ENCODE measurements at places on chromosomes 1 and 21.

DNA sequence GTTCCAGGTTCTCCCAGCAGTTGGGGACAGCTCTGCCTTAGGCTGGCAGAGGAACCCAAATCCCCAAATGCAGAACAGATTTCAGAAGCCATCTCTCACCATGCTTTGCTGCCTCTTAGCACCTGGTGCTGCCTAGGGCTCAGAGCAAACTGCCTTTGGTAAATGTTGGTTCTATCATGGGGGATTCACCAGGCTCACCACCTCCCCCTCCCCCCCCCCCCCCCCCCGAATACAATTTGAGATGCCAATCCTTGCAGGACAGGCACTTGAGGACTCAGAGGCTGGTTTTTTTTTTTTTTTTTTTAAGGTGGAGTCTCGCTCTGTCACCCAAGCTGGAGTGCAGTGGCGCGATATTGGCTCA lies 447 bp upstream of the PAQR6 start:
- DNase-seq, result no peak

- DNase-seq, result no peak
These were observed 308.5 kb upstream of the ADAMTS5 start for GRCh38 chr21:27275294-27275927.

- DNase-seq, result no peak
These were observed 36.3 kb upstream of the COL6A1 start for GRCh38 chr21:45945066-45945867.

DNA sequence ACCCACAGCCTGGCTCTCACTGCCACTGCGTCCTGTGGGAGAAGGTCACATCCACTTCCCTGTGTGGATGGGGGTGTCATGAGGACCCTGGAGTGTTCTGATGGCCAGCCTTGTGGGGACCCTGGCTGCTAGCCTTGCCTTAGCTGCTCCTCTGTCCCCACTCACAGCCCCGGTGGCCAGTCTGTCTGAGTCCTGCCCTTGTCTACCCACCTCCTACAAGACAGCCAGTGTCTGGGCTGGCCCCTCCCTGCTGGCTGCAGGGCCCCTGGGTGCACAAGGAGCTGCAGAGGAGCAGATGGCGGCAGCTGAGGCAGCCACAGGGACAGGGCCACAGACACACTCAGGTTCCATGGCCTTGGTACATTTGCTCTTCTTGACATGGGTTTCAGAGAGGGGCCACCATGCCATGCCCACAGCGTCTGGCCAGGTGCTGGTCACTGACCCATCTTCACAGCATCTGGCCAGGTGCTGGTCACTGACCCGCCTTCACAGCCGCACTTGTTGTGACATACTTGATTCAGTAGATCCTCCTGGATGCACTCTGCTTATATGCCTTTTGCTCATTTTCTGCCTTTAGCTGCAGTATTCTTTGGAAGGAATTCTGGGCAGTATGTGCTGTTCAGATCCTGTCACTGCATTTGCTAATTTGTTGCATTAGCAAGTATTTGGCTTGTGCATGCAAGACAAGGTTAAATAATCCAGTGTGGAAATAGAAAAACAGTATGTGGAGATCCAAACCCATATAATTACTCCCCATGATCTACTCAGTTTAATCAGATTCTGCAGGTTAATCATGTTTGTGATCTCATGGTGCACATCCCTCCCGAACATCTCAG lies 157.8 kb downstream of the PCBP3 start:
- DNase-seq, result no peak

GRCh38 chr21:36695283-36695634 lies 3.7 kb upstream of the SIM2 start:
- no peak for DNase-seq

- DNase-seq, result no peak
These were observed 3.5 kb downstream of the CELA2A start for GRCh38 chr1:15459771-15460707.

- no peak for DNase-seq
These were observed 15.4 kb downstream of the PKP1 start for GRCh38 chr1:201298396-201299381.

DNA sequence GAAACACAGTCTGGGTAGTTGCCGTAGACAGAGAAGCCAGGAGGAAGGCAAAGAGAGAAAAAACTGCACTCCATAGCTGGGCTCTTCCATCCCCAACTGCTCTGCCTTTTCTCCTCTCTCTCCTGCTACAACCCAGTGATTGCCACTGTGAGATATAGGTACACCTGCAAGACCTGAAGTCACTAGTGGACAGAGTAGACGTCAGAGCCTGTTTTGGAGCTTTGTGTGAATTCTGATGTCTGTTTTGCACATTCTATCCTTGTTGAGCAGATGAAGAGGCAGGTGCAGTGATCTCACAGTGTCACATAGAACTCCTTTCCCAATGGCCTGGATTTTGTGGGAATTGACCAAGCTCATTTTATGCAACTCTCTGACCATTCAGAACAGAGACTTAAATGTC lies 2.2 kb downstream of the HAO2 start:
- DNase-seq, result no peak

DNA sequence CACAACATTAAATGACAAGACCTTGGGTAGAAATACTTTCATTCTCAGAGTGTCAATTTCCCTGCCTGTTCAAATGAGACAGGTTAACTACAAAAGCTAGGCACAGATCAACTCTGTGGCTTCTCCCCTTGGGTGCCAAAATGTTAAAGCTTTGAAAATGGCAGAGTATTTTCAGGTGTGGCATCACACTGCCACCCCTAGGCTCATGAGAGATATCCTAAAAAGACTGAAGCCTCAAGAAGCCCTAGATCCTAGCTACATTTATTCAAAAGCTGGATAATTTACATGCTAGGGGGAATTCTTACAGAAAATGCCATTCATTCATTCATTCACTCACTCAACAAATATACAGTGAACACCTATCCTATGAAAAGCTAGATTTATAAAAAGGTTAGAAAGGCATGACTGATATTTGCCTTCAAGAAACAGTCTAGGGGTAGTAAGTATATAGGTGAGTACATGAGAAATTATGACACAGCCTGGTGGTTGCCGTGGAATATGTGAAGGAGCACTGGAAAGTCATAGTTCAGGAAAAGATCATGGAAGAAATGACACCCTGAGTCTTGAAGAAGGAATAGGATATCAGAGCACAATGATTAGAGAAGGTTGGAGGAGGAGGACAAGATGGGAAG lies 15.9 kb upstream of the RAB4A start:
- no peak for DNase-seq

GRCh38 chr1:40763742-40764532 lies 19.6 kb upstream of the KCNQ4 start:
- no peak for DNase-seq

GRCh38 chr1:37797750-37798345 lies 4.2 kb downstream of the MANEAL start:
- no peak for DNase-seq

GRCh38 chr1:40734882-40735628 lies 43.6 kb downstream of the NFYC start:
- no peak for DNase-seq

- no peak for DNase-seq
These were observed 322.0 kb downstream of the CAMTA1 start for GRCh38 chr1:7107109-7107830.

DNA sequence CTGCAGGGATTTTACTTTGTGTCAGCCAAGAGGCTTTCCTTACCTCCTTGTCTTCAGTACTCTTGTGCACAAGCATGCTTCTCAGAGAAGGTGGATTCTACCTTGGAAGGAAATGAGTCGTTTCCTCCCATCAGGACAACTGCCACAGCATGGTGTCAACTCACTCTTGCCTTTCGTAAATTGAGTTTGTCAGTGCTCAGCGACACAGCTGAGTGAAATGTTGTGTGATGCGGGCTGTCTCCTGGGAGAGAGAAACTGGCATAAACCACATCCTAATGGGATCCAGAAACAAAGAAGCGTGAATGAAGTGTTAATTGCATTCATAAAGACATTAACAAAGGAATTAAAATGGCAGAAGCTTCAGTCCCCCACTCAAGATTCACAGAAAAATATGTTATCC lies 51.5 kb upstream of the SLC22A15 start:
- peak; percentile 73 for DNase-seq

DNA sequence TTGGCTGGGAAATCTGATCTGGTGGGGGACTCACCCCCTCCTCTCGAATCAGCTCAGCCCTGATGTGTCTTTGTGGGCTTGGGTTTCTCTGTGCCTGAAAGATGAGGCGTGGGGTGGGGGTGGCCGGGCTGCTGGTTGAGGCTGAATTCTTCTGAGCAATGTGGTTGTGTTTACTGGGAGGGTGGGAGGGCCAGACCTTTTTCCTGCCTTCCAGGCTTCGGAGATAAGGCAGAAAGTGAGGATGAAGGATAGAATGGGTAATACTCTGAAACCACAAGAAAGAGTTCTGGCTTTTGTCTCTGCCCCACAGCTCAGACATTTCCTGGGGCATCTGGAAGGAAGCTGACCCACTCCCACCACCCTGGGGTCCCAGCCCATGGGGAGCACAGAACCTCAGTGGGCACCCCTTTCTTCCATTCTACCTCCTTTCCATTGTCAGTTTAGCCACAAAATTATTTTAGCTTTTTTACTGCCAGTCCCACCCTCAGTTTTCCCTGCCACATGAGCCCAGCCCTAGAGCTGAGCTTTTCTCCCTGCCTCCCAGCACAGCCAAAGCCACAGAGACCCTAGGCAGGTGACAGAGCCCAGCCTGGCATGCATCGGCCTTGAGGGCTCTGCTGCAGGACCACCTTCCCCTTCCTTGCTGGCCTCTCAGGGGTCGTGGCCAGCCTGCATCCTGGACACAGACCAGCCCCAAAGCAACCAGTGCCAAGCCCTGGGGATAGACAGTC lies 11.2 kb downstream of the ALX3 start:
- DNase-seq, result no peak

GRCh38 chr1:22044690-22045420 lies 7.7 kb upstream of the CDC42 start:
- DNase-seq, result no peak

GRCh38 chr1:160429125-160429561 lies 28.8 kb downstream of the VANGL2 start:
- DNase-seq, result no peak

DNA sequence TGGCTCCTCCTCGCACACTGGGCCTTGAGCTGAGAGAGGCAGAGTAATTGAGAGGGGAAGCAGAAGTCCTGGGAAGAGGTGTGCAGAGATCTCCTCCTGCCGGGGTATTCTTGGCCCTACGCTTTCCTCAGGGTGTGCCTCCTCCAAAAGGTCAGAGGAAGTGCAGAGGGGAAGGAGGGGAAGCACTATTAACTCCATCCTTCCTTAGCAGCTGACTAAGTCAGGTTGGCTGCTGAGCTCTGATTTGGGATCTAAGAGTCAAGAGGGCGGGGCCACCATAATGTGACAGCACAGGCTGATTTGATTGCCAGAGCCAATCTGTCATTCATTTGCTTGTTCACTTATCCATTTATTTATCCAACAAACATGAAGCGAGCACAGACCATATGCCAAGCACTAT lies 12.3 kb downstream of the ATP2B4 start:
- no peak for DNase-seq

DNA sequence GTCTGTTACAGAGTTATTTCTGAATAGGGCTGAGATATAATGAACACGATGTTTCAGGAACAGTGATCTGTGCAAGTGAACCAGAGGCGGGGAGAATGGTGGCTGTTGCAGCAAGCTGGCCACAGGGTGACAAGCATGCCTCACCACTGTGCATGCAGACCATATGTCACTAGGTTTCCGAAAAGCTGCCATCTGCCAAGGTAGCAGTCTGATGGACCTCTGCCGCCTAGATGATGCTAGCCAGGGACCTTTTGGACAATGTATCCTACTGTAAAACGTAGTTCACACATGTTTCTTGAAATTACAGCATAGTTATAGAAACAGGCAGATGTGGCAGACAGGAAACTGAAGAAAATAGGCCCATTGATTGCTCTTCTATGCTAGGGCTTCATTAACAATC lies 204.2 kb upstream of the RRP15 start:
- no peak for DNase-seq

DNA sequence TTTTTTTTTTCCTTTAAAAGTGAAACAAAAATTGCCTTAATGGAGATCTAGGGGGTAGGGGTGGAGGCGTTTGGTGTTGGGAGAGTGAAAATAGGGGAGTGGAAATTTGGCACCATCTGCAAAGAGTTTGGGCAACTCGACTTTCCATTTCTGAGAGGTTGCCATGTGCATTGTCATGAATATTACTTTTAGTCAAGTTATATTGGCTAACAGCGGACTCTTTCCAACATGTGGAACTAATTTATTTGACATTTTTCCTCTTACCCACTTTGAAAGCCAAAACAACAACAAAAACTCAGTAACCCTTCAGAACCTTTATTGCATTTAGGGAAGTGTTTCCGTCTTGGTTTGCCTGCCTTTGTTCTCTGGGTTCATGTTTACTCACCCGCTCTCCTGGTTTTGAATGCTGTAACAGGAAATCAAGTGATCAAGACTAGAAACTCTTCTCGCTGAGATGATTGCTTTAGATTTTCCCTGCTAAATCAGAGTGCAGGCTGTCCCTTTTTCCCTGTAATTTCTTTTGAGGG lies 70.4 kb downstream of the CACHD1 start:
- no peak for DNase-seq

DNA sequence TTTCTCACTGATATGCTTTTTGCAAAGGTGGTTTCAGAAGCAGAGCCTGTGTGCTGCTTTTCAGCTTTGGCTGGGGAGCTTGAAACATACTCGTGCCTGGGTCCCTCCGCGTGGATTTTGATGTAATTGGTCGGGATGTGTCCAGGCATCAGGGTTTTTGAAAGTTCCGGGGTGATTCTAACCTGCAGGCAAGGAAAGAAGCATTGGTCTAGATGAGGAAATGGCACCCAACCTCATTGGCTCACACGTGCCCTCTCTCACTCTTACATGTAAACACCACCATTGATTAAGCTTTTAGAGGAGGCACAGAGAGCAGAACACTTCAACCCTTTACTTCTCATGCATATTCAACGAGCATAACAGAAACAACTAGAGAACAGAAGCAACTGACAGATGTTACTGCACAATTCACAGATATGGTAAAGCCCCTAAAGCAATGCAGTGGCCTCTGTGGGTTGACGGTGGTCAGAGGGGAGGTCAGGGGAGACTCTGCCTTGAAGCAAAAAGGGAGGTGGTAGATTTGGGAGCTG lies 112.1 kb downstream of the TLR5 start:
- DNase-seq, result no peak

DNA sequence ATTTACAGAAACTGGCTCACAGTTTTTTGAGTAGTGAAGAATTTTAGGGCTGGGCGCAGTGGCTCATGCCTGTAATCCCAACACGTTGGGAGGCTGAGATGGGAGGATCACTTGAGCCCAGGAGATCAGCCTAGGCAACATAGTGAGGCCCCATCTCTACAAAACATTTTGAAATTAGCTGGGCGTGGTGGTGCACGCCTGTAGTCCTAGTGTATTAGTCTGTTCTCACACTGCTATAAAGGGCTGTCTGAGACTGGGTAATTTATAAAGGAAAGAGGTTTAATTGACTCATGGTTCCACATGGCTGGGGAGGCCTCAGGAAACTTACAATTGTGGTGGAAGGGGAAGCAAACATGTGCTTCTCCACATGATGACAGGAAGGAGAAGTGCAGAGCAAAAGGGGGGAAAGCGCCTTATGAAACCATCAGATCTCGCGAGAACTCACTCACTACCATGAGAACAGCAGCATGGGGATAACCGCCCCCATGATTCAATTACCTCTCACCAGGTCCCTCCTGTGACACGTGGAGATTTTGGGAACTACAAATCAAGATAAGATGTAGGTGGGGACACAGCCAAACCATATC lies 24.4 kb upstream of the DYRK1A start:
- DNase-seq, result no peak
